ENCODE measurements at places on chromosomes 6 and 20.

GRCh38 chr6:151071295-151071694 is 168.5 kb upstream of the AKAP12 start:
- no peak for DNase-seq

- DNase-seq = no peak
These were observed 147.1 kb upstream of the SASH1 start for GRCh38 chr6:148195511-148195910.

DNA sequence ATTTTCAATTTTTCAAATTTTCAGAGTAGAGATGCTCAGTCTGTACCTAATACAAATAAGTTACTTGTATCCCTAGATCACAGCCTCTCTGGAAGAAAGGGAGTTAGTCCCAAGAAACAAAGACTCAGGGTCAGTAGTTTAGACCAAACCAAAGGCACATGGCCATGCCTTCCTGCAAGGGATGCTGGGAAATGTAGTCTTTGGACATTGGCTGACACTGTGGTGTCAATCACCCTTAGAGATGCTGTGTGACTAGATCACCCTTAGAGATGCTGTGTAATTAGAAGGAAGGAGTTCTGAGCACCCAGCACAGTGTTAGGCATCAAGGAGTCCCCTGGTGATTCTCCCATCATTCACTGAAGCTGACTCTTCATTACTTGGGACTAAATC is 202.1 kb downstream of the NFATC2 start:
- DNase-seq = no peak

DNA sequence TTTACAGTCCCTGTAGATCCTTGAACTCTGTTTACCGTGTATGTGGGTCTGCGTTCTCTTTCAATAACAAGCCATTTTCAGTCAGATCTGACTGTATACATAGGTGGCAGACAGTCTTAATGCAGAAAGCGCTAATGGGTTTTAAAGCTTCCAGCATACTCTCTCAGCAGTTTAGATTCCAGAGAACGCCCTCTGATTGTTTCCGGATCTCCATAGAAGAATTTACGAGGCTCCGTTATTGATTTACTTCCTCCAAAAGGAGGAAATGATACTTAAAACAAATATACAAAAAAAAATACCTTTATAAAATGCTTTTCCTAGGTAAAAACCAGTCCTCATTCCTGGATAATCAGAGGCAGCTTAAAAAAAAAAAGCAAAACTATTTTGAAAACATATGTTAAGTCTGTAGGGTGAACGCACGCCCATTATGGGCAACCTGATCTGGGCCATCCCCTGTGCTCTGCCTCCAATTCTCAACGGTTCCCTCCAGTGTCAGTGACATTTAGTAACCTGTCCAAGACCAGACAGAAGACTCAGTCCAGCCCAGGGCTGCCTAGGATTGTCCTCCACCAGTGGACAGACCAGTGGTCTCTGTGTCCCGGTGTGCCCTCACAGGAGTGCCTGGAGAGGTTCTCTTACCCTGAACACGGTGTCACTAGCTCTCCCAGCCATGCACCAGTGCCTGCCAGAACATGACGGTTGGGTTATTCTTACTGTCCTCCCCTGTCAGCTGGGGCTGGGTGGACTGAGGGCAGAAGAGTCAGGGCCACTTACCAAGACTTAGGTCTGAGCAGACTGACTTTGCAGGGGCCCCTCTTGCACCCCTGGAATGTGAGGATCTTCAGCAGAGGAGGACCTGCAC is 217.3 kb downstream of the ARID1B start:
- DNase-seq = no peak

GRCh38 chr6:114100215-114100994 is 129.5 kb upstream of the HDAC2 start:
- no peak for DNase-seq

DNA sequence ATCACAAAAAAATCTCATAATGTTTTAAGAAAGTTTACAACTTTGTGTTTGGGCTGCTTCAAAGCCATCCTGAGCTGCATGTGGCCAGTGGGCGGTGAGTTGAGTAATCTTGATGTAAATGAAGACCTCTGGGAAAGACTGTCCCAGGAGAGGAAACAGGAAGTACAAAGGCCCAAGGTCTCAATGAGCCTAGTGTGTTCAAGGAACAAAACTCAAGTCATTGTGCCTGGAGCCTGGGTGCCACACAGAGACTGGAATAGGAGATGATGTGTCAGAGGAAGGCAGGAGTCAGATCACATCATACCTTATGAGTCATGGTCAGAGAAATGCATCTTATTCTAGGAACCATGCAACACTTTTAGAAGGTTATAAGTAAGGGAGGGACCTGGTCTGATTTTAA is 51.5 kb downstream of the COL19A1 start:
- DNase-seq = no peak

DNA sequence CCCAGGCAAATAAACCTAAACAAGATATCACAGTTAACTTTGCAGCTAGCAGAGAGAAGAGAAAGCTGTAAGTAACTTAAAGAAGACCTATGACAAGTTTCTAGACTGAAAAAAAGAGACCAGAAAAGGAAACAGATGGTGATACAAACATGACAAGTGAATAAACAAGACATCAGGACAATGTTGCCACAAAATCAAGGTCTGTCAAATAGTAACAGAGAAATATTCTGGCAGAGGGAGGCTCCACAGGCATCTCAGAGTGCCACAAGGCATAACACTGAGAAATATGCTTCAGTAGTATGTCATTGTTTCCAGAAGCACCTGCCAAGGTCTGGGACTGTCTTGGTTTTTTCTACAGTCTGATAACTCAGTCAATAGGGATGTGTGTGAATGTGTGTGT is 332.2 kb downstream of the KHDRBS2 start:
- DNase-seq = no peak

- no peak for DNase-seq
These were observed 54.1 kb downstream of the VEGFA start for GRCh38 chr6:43823879-43824702.

DNA sequence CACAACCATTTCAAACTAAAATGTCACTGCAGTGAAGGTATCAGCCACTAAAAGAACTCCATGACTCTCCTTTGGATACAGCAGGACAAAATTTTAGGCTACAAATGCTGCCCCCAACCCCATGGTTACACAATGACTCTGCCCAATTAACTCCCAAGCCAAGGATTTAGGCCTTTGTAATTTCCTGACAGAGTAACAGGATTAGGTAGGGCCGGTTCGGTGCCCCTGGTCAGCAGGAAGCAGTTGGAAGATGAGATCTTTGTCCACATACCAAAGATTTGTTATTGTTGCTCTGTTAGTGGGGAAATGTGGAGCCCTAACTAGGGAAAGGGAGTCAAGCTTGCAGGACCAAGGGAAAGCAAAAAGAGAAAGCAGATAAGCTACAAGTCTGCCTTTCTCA is 26.7 kb upstream of the RIPK1 start:
- DNase-seq = no peak

- DNase-seq = no peak
These were observed 223.4 kb downstream of the FOXC1 start for GRCh38 chr6:1832844-1833787.

DNA sequence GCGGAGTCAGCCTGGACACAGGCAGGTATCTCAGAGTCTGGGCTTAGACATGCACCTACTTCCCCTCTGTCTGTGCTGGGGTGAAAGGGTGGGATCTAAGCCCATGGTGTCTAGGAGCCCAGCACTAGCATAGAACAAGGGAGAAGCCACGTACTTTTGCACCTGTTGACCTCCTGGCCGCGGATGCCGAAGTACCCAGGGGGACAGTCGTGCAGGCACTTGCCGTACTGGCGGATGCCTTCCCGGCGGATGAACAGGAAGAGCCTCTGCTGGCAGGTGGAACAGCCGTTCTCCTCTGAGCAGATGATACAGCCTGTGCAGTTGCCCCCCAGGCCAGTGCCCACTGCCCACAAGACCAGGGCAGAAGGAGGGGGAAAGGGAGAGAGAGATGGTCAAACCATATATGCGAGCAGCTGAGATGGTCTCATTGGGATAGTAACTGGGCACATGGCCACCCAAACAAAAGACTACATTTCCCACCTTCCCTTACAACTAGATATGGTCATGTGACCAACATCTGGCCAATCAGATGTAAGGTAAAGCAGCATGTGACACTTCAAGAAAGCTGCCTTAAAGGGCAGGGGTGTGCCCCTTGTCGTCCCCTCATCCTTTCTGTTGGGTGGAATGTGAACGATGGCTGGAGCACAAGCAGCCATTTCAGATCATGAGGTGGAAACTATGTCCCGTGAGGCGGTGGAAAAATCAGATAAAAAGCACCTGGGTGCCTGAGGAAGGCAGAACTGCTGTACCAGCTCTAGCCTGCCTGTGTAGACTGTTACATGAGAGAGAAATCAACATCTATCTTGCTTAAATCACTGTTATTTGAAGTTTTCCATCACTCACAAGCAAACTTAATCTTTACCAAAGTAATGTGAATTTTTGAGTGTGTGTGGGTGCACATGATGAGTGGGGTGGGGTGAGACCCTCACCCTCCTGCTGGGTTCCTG is 34.0 kb downstream of the RSPO4 start:
- no peak for DNase-seq

- no peak for DNase-seq
These were observed 126.5 kb downstream of the PACRG start for GRCh38 chr6:162854228-162854627.

- DNase-seq = no peak
These were observed 29.9 kb downstream of the JPH2 start for GRCh38 chr20:44157061-44157460.

DNA sequence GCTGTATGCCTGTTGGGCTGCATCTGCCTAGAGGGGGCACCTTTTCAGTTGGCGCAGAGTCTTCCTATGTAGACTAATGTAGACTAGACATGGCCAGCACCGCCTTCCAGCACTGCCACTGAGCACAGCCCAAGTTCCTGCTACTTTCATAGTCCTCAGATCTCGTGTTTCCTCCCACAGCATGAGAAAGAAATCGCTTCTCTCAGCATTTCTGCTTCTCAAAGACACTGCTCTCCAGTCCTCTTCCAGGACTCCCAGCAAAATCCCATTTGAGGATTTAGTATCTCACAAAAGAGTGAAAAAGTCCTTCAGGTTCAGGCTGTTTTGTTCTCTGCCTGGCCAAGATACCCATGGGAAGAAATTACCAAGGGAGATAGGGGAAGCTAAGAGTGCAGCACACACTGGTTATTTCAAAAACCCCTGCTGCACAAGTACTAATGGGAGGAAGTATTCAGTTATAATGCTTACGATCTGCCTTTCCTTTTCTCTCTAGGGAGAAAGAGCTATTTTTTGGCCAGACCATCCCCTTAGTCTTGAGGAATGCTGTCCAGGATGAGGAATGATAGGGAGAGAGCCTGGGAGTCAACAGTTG is 35.7 kb downstream of the OGFRL1 start:
- DNase-seq = no peak

DNA sequence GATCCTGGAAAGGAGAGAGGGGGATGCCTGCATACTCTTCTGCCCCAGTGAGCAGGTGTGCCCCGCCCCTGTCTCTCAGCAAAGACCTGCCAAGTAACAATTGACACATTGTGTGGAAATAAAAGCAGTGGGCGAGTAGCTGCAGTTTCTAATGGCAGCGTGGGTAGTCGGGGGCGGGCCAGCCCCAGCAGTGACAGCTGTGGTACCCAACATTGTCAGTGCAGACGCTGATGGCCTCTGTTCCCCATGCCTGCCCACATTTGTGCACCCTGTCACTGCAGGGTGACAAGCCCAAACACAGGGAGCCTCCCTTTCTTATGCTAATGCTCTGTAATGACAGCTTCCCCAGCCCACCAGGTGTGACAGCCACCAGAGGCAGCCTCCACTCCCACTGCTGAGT is 491.7 kb downstream of the DHX35 start:
- DNase-seq = no peak

- no peak for DNase-seq
These were observed 20.7 kb downstream of the FAM50B start for GRCh38 chr6:3869632-3870527.

GRCh38 chr20:62025394-62025793 is 40.3 kb downstream of the TAF4 start:
- DNase-seq = no peak
